GM12864 (cell line): ENCODE measurements at places on chromosomes 5 and 9.

DNA sequence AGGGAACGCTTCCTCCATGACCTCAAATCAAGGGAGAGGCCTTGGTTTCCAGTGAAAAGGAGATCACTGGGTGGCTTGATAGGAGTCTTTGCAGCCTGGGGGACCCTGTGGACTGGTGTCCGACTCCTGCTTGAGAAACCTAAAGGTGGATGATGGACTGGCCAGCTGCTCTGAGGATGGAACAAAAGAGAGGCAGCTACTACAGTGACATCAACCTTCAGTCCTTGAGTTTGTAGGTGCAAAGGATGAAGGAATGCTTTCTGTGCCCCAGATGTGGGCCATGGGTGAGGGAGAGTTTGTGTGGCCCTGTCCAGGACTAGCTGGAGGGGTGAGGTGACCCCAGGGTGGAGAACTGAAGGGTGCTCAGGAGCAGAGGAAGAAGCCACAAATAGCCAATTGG is 114.4 kb upstream of the TBC1D2 start:
- no peak for DNase-seq

GRCh38 chr5:2293906-2294305 is 411.2 kb upstream of the IRX4 start:
- no peak for DNase-seq

DNA sequence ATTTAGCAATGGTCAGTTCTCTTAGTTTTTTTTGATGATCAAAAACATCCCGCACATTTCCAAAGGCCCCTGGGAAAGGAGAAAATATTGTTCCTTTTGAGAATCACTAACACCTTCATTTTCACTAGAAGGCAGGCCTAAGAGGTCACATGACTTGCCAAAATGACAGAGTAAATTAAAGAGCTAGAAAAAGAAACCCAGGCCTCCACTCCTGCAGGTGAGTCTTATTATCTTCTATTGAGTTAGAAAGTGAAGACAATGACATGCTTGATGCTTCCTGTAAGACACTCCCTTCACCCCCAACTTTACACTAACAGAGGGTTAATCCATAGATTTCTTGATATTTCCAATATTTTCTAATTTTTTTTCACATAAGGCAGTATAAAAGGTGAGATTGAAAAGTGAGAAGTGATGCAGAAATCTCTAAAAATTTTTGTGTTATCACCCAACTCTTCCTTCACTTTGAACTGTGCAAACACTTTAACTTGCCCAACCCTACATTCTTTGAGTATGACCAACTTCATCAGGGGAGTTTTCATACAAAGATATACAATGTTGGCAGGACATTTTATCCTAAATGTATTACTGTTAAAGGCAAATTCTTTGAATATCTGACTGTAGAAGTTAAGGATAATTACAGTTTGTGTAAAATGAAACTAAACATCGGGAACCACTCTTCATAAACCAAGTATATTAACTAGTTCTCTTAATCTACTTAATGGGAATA is 57.1 kb downstream of the SUB1 start:
- DNase-seq: no peak

DNA sequence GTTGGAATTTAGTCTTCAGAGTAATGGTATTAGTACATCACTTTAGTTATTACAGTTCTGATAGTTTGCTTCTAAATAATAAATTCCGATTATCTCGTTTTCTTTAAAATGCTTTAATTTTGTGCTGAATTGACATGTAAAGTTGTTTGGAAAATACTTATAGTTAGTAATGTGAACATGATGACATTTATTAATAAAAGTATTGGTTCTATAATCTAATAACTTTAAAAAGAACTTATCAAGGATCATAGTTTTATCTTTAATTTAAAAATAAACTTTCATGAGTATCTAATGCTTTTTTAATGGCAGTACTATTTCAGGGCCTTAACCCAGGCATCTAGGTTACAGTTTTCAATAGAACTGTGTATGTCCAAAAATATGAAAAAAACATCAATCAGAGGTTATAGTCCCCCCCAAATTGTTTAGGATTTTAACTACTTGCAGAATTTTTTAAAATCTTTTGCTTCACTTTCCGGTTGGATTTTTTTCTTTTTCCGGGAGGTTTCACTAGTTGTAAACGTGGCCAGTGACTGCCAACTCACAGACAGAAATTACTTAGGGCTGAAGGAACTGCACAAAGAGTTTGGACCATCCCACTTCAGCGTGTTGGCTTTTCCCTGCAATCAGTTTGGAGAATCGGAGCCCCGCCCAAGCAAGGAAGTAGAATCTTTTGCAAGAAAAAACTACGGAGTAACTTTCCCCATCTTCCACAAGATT is 680 bp downstream of the GPX8 start:
- DNase-seq: no peak

- no peak for DNase-seq
Observed at GRCh38 chr9:116389541-116390302, 236.1 kb downstream of the PAPPA start.

DNA sequence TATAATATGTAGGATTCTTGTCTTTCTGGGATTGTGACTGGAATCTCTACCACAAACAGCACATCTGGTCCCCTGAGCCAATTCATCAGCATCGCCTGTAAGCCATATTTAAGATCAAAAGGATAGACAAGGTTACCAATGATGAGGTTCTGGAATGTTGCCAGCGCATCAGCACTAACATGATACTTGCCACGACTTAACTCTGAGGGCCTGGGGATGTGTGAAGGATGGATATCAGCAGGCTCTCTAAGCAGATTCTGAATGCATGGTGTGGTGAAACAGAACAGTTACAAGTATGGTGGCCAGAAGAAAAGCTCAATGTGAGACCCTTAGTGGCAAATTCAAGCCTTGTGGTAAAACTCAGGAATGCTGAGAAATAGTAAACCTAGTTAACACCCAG is 143.0 kb downstream of the XRCC4 start:
- no peak for DNase-seq

- DNase-seq: peak; percentile 44
Observed at GRCh38 chr5:74578356-74579044, 62.0 kb downstream of the ENC1 start.

DNA sequence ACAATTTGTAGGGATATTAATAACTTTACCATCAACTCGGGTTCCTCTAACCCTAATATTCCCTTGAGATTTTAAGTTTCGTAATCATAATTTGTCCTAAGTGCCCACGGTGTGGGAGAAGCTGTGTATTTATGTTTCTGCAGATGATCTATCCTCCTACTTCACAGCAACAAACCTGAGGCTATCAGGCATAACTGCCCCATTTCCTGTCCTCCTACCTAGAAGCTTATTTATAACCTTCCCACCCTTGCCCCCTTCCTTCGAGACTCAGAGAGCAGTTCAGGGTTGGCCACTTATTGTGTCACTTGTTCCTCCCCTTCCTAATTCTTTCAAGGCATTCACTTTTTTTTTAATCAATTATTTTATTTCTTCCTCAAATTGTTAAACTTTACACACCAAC is 29.6 kb upstream of the LCP2 start:
- no peak for DNase-seq

GRCh38 chr9:136140966-136141365 is 22.3 kb upstream of the TMEM250 start:
- no peak for DNase-seq

DNA sequence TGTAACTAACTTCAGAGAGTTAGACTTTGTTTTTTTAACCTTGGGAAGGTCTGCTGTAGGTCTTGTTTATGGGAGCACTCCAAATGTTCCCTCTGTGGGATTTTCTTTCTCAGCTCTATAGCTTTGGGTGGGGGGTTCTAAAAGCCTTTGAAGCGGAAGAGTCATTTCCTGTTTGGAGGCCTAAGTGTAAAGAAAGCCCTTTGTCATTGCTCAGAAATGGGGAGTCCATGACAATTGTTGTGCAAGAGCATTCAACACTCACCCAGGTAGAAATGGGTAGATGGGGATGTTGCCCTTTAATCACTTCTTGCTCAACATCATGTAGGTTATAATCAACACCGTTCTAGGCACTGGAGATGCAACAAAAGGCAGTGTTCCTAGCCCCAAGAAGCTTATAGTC is 30.3 kb upstream of the MAST4 start:
- no peak for DNase-seq

- peak; percentile 27 for DNase-seq
Observed at GRCh38 chr5:78953092-78953800, 31.9 kb downstream of the ARSB start.

DNA sequence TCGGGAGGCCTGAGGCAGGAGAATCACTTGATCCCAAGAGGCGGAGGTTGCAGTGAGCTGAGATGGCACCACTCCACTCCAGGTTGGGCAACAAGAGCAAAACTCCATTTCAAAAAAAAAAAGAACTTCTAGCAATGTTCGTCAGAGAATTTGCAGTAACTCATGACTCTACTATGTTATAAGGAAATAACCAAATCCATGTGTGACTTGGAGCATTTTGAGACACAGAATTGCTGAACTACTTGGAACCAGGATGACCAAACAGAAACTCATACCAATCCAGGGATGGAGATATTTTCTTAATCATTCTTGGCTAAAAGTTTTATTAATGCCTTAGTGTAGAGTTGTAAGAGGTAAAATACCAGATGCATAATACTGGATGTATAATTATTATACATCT is 99.9 kb upstream of the BNC2 start:
- DNase-seq: no peak

- DNase-seq: no peak
Observed at GRCh38 chr5:170449232-170449631, 54.6 kb upstream of the KCNIP1 start.

- no peak for DNase-seq
Observed at GRCh38 chr5:134124289-134125038, 10.0 kb downstream of the TCF7 start.

DNA sequence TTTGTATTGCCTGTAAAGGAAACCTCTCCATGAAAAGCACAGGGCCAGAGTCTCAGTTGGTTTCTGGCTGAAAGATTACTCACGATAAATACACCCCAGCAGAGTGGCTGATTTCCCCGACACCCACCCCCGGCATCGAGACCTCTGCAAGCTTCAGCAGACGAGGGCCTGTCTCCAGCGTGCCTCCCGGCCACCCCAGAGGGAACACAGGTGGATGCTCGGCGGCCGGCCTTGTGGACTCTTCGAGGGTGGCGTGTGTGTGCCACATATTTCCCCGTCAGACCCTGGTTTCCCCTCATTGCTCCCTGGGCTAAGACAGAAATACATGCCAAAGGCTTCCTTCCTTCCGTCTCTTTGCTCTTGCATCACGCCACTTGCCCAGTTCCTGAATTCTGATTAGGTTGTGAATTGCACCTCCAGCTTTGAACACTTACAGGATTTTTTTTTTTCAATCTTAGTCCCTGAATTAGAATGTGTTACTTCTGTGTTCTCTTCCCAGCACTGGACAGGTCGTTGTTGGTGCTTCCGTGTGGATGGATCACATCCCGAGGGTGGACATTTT is 13.6 kb downstream of the IRX1 start:
- DNase-seq: no peak

- DNase-seq: peak; percentile 77
Observed at GRCh38 chr5:95927927-95928723, 33.5 kb downstream of the ELL2 start.

DNA sequence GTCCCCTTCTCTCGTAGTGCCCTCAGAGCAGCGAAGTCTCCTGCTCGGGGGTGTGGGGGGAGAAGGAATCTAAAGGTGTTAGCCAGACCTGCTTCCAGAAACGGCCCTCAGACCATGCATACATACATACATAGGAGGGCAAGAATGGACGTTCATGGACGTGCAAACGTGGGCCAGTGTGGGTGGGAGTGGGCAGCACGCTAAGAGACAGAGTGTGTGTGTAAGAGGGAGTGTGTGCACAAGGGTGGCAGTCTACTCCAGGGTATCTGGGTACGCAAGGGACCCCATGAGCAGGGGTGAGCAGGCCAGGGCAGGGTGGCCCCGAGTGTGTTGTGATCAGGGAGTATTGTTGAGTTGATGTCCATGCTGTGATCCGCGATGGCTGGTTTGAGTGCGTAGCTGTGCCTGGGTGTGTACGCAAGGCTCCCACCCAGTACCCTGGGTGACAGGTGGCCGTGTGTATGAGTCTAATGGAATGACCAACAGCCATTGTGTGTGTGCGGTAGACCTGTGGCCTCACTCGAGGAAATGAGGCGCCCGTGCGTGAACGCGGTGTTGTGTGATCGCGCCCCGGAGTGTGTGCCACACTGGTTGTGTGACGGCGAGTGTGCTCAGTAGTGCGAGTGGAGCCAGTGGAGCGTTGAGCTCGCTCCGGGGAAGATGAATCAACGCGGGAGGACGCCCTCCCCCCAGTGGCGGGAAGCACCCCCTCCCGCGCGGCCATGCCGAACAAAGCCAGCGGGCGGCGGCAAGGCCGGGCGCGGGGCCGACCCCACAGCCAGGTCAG is 826 bp downstream of the GPRIN1 start:
- DNase-seq: no peak

GRCh38 chr5:169173372-169173771 is 127.6 kb downstream of the SLIT3 start:
- DNase-seq: no peak

GRCh38 chr5:96412868-96413449 is 20.1 kb downstream of the PCSK1 start:
- no peak for DNase-seq

DNA sequence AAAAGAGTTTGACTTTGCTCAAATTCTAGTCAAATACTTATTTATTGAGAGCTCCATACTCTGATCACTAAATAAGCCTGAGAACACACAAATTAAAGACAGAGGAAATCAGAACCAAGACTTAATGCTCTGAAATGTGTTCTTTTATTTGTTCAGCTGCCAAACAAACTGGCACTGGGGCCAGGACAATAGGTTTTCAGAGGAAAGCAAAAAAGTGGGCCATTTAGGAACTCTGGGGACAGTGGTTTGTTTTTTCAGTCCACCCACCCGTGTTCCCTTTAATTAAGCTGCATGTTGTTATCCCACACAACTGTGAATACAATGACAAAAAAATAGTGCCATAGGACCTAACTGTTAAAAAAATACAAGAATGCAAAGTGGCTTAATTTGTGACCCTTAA is 95.4 kb upstream of the RETREG1 start:
- no peak for DNase-seq

DNA sequence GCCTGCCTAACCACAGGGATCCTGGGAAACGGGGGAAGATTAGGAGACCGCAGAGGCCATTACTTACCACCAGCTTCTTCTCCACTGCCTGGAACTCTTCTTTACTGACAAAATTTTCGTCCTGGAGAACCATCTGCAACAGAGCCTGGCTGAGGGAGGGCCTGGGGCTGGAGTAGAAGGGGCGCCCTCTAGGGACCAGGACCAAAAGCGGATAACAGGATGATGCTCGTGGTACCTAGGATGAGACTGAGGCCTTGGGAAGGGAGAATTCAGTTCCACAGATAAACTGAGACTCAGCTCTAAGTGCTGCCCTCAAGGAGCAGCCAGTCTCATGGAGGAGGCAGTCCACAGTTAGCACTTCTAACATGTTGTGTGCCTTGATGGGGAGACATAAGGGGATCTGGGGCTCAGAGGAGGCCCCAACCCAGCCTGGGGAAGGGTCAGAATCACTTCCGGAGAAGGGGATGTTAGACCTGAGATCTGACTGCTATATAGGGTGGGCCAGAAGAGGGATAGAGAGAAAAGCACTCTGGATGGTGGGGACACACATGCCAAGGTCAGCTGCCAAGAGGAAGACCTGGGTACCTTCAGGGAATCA is 1.2 kb downstream of the SPATA24 start:
- no peak for DNase-seq
